DMS79 treated with DMSO at 0.1 percent for 48 hours (cell line): ENCODE measurements at places on chromosomes 11 and 22.

DNA sequence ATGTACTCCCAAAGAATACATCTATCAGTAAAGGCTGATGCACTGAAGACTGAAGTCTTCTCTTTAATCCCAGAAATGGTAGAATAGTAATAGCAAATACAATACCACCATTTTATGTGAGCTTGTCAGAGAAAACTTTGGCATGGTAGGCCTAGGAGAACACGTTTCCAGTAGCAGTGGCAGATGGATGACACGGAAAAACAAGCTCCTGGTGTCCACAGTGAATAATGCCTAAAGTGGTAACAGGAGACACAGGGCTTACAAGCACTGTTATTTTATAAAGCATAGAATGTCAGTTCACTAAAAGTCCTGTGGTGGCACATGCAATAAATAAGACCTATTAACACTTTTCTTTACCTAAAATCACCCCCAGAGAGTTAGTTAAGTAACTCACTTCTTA is 277.6 kb downstream of the TTC28 start:
- DNase-seq: no peak

DNA sequence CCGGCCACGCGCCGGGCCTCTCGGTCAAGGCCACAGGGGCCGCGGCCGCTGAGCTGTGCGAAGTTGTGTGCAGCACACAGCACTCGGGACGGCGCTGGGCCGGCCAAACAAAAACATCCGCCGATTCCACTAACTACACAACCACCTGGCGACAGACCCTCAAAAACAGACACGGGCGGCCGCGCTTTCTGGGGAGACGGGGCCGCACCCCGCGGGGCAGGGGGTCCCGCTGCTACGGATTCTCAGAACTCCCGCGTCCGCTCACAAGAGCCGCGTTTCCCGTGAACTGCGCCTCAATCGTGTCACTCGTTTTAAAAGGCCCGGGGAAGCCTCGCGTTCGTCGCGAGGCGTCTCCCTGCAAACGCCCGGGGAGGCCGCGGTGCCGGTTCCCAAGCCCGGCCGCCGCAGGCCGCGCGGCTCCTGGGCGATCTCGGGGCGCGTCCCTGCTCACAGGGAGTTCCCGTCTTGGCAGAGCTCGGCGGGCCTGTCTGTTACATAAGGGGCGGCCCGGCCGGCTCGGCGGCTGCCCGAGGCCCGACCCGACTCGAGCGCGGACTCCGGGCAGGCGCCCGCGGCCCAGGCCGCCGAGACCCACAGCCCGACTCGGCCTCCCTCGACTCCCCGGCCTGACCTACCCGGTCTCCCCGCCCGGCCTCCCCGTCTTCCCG is 936 bp downstream of the BRD1 start:
- DNase-seq: no peak

DNA sequence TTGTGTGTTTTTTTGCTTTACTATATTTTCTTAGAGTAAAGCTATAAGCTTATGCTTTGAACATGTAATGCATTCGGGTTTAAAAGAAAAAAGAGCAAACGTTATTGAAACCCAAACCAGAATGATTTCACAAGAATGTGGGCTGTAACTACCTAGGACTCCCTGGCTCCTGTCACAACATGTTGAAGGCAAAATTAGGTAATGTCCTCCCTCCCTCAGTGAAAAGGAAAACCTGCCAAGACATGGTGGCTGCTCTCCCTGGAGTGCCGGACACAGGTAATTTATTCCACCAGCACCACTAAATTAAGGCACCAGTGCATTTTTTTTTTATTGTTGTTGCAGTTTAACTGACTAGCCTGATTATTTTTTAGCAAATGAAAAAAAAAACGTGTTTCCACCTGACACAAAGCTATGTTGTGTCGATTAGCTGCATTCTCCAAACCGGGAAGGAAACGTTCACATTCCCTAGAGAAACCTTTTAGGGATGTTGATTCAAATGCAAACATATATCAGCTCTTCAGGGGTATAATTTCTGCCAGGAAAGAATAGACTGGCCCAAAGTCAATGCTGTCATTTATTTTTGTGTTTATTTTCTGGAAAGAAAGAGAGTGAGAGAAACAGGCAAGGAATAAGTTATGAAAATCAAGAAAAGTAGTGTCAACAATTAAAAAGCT is 134.6 kb downstream of the CCDC34 start:
- peak; percentile 95 for DNase-seq

DNA sequence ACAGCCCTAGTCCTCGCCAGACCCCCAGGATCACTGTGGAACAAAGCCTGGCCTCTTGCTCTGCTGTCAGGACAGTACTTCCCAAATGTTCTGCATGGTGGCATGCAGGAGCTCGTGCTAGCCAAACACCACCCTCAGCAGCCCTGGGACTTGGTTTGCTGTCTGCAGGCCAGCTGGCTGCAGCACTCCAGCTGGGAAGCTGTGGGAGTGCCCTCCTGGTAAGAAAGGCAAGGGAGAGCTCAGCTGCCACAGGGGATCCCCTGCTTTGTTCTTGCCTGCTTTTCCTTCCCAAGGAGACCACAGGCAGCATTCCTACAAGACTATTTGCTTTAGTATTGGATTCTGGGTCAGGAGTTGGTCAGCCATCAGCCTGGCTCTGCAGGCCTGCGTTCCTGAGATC is 27.9 kb downstream of the TCIRG1 start:
- DNase-seq: no peak

- DNase-seq: peak; percentile 57
These were observed 1.1 kb upstream of the GAB2 start for GRCh38 chr11:78418584-78419211.

GRCh38 chr11:132864811-132865576 is 667.3 kb downstream of the OPCML start:
- no peak for DNase-seq

DNA sequence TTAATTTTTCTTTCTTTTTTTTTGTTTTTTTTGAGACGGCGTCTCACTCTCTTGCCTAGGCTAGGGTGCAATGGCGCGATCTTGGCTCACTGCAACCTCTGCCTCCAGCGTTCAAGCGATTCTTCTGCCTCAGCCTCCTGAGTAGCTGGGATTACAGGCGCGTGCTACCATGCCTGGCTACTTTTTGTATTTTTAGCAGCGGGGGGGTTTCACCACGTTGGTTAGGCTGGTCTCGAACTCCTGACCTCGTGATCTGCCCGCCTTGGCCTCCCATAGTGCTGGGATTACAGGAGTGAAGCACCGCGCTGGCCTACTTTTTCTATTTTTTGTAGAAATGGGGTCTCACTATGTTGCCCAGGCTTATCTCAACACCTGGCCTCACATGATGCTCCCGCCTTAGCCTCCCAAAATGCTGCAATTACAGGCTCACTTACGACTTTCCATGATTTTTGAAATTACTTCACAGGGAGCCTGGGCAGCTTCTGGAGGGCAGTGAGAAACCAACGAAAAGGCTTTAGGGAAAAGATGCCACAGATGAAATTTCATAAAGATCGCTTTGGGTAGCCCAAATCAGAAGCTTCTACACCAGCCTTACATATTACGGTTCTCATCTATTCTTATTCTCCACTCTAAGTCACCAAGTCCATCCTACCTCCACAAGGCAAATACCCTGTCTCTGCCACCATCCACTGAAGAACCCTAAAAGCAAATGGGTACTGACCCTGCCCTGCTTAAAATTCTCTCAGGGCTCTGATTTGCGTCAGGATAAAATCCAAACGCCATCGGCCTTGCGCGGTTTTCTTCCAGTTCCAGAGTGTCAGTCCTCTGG is 866 bp upstream of the RRM1 start:
- DNase-seq: no peak

- DNase-seq: no peak
These were observed 774 bp upstream of the E2F8 start for GRCh38 chr11:19241260-19242178.

- no peak for DNase-seq
These were observed 721.7 kb downstream of the DLG2 start for GRCh38 chr11:84905411-84905810.

- DNase-seq: no peak
These were observed 57.7 kb upstream of the LINC01488 start for GRCh38 chr11:69423611-69424385.

DNA sequence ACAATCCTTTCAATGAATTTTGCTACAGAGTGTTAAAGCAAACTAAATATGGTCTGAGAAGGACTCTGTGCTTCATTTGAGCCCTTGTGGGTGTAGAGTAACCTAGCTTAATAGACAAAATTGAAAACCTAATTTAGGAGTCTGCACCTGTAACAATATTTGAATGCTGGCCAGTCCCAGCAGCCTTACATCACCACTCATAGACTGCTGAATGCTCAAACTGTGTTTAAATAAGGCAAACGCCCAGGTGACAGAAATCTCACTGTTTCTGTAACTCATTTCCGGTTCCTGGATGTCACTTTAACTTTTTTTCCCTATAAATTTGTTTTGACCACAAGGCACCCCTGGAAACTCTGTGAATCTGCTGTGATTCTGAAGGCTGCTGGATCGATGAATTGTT is 45.5 kb upstream of the GLYATL1B start:
- peak; percentile 42 for DNase-seq

DNA sequence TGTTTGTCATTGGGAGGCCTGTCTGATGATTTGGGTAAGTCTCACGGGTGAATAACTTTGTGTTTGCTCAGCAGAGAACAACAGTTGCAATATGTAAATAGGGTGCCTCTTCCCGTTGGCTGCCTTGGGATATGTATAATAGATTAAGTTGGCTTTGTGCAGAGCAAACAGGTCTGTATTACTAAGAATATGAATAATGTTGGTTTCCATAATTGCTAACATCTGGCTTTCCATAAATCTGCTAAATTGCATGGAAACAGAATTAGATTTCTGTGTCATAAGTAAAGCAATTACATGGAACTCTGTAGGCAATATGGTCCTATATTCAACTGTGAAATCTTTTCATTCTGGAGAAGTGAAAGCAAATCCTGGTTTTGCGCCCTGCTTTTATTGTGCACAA is 636.0 kb upstream of the ANO5 start:
- no peak for DNase-seq

- no peak for DNase-seq
These were observed 33.5 kb upstream of the CRTAM start for GRCh38 chr11:122804796-122805195.

DNA sequence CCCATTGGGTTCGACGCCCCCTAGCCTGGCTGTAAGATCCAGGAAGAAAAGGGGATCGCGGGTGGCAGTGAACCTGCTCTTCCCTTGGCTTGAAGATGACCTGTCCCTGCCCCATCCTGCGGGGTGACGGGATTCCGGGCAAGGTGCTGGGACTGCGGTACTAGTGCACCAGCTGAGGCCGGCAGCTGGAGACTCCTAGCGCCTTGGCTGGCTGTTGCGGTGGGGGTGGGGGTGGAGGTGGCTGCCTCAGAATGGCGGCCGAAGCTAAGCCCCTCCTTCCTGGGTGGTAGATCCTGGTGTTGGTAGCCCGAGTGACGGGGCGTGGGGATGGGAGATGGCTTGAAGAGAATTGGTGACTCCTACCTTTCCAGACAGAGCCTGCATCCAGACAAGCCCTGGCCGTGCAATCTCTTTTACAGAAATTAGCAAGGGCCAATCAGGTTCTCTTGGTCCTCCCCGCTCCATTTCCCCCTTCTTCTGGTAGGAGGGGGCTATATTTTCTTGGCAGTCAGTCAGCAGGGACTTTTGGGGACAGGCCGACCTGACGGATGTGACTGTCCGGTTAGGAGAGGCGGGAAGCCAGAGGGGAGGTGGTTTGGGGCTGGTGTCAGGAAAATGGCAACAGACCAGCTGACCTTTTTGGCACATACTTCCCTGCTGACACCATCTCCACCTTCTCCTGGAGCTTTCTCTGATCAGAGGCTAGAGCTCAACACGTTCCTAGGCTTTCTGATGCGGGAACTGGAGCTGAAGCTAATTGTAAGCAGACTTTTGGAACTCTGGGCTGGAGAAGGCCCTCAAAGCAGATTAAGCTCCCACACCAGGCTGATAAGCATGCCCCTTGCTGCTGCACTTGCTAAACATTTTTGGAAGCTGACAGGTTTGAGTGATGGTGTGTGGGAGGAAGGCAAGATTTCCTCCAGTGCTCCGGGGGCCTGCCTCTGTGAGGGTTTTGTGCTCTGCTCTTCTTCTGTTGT is 2.0 kb downstream of the NAV2 start:
- peak; percentile 77 for DNase-seq

DNA sequence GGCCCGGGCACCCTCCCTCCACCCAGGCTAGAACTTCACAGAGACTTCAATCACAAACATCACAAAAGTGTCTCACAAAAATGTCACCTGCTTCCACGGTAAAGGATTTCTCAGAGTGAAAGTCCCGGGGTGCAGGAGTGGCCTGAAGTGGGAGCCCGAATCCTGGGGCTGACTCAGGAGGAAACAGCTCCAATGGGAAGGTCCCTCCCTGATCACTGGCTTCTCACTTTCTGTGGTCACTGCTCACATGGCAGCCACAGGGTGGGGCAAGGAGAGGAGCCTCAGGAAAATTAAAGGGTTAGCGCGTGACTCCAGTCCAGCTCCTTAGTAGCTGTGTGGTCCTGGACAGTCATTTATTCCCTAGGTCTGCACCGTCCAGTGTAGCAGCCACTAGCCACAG is 564.5 kb upstream of the B3GAT1 start:
- DNase-seq: no peak

DNA sequence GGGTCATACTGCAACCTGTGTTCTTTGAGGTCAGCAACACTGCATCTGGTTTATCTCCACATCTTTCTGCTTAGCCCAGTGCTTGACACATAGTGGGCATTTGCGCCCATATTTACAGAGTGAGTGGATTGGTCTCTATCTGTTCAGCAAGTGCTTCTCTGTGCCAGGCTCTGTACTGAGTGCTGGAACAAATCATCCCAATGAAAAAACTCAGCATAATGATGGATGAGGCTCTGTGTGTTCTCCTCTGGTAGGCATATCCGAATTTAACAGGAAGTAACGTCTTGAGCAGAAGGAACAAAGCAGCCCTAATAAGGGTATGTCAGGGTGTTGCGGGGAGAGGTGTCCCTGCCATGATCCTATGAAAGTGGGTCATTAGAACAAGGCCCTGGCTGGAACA is 46.0 kb downstream of the MCM5 start:
- DNase-seq: no peak

DNA sequence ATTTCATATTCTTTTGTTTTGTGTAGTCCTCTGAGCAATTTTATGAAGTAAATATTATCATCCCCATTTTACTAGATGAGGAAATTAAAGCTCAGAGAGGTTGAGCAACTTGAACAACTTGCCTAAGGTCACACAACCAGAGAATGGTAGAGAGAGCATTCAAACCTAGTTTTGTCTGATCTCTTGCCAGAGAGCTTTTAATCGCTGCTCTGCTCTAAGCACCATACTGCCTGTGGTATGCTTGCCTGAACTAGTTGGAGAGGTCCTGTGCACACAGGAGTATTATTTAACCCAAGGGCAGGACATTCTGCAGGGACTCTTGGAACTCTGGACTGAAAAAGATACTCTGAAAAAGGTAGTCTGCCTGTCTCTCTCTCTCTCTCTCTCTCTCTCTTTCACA is 38.5 kb downstream of the TRAF6 start:
- peak; percentile 32 for DNase-seq

DNA sequence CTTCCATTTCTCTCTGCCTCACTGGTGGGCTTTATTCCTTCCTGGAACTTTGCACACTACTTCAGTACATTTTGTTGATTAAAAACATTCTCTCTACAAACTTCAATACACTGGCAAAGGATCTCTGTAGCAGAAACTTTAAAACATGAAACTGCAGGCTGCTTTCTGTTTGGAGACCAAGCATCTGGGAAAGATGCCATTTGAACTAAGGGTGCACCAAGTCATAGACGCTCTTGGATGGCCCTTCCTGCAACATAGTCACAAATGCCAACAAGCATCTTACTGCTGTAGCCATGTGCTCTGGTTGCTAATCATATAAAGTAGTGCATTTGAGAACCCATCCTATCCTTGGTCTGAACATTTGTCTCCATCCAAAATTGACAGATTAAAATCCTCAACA is 56.4 kb downstream of the SNX19 start:
- no peak for DNase-seq
